ENCODE measurements at places on chromosomes 5 and 9.

- no peak for DNase-seq
These were observed 43.9 kb downstream of the BOD1 start for GRCh38 chr5:173572431-173573125.

DNA sequence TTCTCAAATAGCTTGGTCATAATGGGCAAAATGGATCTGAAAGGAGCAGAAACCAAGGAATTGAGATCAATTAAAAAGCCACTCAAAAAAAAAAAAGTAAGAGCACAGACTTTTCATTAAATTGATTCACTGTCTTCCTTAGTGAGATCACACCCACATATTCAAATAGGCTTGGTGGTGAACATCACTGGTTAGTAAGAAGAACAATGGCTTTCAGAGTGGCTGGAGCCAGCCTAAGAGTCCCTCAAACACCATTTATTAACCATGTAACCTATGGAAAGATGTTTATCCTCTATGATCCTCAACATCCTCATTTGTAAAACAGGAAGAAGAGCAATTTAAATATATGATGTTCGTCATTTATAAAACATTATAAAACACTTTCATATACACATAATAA lies 12.4 kb downstream of the CCDC112 start:
- DNase-seq: no peak

DNA sequence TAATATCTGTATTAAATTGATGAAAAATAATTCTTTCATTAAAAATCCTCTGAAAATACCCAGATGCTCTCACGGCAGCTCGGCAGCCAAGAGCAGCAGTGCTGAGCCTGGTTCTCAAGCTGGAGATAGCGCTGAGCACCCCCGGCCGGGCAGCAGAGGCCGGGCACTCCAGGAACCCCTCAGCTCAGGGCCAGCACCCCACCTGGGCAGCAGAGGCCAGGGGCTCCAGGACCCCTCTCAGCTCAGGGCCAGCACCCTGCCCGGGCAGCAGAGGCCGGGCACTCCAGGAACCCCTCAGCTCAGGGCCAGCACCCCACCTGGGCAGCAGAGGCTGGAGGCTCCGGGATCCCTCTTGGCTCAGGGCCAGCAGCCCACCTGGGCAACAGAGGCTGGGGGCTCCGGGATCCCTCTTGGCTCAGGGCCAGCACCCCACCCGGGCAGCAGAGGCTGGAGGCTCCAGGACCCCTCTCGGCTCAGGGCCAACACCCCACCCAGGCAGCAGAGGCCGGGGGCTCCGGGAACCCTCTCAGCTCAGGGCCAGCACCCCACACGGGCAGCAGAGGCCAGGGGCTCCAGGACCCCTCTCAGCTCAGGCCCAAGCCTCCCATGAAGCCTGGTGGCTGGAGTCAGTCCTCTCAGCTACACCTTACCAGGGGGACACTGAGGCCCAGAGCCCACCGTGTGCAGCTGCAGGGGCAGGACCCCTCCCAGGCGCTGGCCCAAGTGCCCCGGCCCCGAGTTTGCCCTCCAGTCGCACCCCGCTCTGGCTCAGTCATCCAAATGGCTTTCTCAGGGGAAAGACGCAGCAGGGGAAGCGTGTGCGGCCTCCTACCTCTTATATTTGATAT lies 21.7 kb downstream of the CLPTM1L start:
- no peak for DNase-seq

- no peak for DNase-seq
These were observed 25.1 kb downstream of the FGF18 start for GRCh38 chr5:171444582-171444981.

DNA sequence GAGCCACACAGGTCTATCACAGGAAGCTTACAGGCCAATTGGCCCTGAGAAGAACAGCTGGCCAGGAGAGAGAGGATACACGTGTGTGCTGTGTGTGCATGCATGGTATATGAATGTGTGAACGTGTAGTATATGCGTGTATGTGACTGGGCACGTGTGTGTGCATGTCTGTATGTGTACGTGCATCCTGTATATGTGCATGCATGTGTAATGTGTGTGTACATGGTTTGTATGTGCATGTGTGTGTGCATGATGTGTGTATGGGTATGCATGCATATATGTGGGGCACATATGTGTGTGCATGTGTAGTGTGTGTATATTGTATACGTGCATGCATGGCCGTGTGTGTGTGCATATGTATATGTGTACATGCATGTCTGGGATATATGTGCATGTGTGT lies 57.0 kb upstream of the FCN2 start:
- DNase-seq: no peak

Measured in hepatic stellate cell (primary cell).